Endodermal cell (in vitro differentiated cells): ENCODE measurements at places on chromosomes 6 and 20.

DNA sequence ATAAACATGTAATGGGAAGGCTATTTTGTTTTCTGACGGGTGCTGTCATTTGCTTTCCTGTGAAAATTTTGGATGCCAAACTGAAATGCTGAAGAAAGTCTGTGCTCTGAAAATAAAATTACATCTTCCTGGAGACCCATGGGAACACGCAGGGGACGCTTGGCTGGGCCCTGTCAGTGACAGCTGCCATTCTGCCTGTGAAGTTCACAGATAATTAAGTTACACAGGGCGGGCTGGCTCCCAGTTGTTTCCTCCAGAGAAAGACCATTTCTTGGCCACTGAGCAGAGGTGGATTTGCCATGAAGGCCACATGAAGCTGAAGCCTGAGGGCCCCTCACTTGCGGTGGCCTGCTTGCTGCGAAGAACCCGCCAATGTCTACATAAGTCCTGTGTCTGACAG, 93.5 kb downstream of the TMEM170B start:
- no peak for DNase-seq
- no peaks in the 10 kb centered on the region for H3K36me3 ChIP-seq
- no peak overlapping the region for H3K27ac ChIP-seq

DNA sequence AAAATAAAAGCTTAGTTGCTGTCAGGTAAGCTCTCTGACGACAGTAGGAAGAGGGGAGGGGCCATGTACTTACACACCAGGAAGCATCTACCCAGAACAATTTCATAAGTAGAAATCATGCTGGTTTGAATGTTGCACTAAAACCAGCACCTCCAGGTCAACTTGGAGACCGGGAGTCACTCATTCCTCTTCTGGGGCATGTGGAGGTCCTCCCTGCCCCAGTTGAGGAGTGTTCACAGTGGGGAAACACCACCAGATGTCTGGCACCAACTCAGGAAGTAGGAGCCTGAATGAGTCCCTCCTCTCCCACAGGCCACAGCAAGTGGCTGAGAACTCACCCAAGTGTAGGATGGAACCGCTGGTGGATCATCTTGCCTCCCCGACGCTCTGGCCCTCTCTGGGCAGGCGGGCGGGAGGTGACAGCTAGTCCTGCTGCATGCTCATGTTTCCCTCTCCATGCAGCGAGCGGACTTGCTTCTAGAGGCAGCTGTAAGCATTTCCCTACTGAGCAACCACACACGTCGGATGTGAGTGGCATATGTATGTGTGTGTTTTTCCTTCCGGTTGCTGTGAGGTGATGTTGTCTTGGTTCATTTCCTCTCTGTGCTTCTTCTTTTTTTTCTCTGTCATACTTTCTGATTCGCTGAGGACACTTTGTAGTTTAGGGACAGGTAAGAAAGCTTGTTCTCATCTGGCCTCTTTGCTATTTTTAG, 149.5 kb upstream of the NEDD9 start:
- no peaks in the 10 kb centered on the region for H3K36me3 ChIP-seq
- peaks cover 6% of the 10 kb centered on the region for H3K4me1 ChIP-seq
- no peaks in the 10 kb centered on the region for H3K27me3 ChIP-seq

DNA sequence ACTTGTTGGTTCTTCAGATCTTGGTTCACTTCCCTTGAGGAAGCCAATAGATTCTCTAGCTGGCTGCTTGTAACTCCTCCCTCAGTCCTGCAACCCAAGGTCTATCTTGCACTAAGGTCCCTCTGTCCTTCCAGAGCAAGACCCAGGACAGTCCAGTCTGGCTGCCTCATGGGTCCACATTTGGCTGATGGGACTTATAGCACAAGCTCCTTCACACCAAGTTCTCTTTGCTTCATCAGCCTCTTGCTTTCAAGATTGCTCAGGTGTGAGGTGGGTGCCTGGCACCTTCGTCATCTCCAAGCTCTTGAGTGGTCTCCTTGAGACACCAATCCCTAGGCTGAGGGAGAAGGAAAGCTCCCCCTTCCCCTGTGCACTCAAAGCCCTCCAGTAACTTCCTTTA, 28.3 kb downstream of the NSFL1C start:
- peaks cover 18% of the 10 kb centered on the region for H3K36me3 ChIP-seq
- H3K4me3 ChIP-seq, result no peak overlapping the region
- H3K27ac ChIP-seq, result no peak overlapping the region
- no peaks in the 10 kb centered on the region for H3K4me1 ChIP-seq

- no peak overlapping the region for H3K4me3 ChIP-seq
- no peak overlapping the region for H3K27ac ChIP-seq
- H3K27me3 ChIP-seq, result no peaks in the 10 kb centered on the region
- no peak for DNase-seq
These were observed 446.8 kb downstream of the PTPRT start for GRCh38 chr20:42742926-42743325.

- H3K4me1 ChIP-seq, result no peaks in the 10 kb centered on the region
- no peaks in the 10 kb centered on the region for H3K36me3 ChIP-seq
- no peaks in the 10 kb centered on the region for H3K27me3 ChIP-seq
- DNase-seq, result no peak
- H3K4me3 ChIP-seq, result no peak overlapping the region
- H3K27ac ChIP-seq, result no peak overlapping the region
These were observed 541.7 kb upstream of the FLRT3 start for GRCh38 chr20:14879020-14879697.

DNA sequence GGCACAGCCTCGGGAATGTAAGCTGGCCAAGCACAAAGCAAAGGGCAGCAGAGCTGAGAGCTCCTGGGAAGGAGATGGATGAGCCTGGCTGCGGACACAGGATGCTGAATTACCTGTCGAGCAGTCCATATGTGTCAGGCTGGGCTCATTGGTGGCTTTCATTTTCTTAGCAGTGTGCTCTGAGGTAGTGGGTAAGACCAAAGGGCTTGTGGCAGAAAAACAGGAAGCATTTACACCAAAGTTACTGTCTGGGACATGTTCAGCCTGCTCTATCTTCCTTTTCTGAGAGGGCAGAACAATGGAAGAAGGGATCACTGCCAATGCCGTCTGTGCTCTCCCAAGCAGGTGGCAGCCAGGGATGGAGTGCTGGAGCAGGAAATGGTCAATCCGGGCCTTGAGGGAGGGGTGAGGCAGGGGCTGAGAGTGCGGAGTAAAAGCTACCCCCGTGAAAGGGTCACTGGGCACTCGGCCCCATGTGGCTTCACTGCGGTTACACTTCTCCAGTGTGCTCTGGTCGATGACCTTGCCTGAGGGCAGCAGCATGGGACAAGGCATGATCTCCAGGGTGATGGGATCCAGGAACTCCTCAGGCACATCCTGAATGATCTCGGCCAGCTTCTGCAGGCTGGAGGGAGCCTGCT, 36.9 kb upstream of the AVP start:
- no peak overlapping the region for H3K4me3 ChIP-seq
- no peaks in the 10 kb centered on the region for H3K4me1 ChIP-seq
- H3K27ac ChIP-seq, result no peak overlapping the region
- peaks cover 37% of the 10 kb centered on the region for H3K36me3 ChIP-seq
- no peaks in the 10 kb centered on the region for H3K27me3 ChIP-seq

GRCh38 chr20:1905693-1906092, 10.5 kb downstream of the SIRPA start:
- no peak for DNase-seq
- H3K4me1 ChIP-seq, result peaks cover 2% of the 10 kb centered on the region
- H3K27ac ChIP-seq, result no peak overlapping the region

- H3K4me3 ChIP-seq, result no peak overlapping the region
- H3K36me3 ChIP-seq, result no peaks in the 10 kb centered on the region
- no peak for DNase-seq
- no peak overlapping the region for H3K27ac ChIP-seq
- H3K4me1 ChIP-seq, result no peaks in the 10 kb centered on the region
These were observed 29.4 kb downstream of the ABHD12 start for GRCh38 chr20:25361287-25361683.

GRCh38 chr20:43567477-43567876, 8.7 kb downstream of the SGK2 start:
- H3K27me3 ChIP-seq, result no peaks in the 10 kb centered on the region
- H3K36me3 ChIP-seq, result no peaks in the 10 kb centered on the region
- DNase-seq, result no peak
- H3K27ac ChIP-seq, result no peak overlapping the region
- H3K4me1 ChIP-seq, result no peaks in the 10 kb centered on the region

DNA sequence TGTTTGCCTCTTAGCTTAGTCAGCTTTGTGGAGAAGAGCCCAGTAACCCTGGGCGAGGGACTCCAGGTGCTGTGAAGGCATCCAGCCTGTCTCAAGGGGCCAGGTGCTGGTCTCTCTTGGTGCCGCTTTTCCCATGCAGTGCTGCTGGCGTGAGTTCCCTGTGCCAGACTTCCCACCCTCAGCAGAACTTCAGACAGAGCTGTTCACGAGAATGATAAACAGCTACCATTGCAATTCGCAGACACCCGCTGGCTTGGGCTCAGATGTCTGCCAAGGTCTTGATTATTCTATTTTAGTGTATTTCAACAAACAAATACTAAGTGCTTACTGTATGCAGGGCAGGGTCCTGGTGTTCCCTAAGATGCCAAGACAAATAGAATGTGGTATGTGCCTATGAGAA, 57.7 kb downstream of the RNF217 start:
- peak; percentile 71 for DNase-seq
- H3K4me3 ChIP-seq, result no peak overlapping the region
- H3K36me3 ChIP-seq, result no peaks in the 10 kb centered on the region
- no peak overlapping the region for H3K27ac ChIP-seq
- H3K4me1 ChIP-seq, result no peaks in the 10 kb centered on the region

DNA sequence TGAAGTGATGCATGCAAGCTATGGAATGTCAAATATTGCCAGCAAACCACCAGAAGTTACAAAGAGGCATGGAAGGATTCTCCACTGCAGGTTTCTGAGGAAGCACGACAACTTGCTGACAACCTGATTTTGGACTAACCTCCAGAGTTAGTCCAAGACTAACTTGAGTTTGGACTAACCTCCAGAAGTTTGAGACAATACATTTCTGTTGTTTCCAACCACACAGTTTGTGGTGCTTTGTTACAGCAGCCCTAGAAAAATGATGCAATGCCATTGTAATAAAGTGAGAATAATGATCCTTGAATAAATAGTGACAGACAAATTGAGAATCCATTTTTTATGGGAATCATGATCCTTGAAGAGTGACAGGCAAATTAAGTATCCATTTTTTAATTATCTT, 169.9 kb upstream of the HDDC2 start:
- no peak overlapping the region for H3K27ac ChIP-seq
- no peaks in the 10 kb centered on the region for H3K27me3 ChIP-seq
- DNase-seq, result no peak
- H3K4me1 ChIP-seq, result no peaks in the 10 kb centered on the region

- H3K4me3 ChIP-seq, result no peak overlapping the region
- H3K27ac ChIP-seq, result no peak overlapping the region
- no peaks in the 10 kb centered on the region for H3K4me1 ChIP-seq
- peaks cover under 1% of the 10 kb centered on the region for H3K27me3 ChIP-seq
- no peaks in the 10 kb centered on the region for H3K36me3 ChIP-seq
These were observed 149.3 kb upstream of the NT5E start for GRCh38 chr6:85300581-85300980.

DNA sequence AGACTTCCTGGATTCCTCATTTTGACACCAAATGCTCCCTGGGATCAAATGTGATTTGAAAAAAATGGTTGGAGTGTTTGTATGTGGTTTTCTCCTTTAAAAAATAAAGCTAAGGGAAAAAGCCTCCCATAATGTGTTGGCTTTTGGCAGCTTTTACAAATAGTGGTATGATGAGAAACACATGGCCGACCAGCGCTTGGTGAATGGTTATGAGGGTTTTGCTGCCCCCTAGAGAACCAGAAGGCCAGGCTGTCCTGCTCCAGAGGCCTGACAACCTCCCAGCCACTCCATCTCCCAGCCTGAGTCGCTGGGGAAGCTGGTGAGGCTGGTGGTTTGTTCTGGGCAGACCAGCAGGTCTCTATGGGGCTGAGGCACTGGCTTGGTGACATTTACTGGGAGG, 69.3 kb downstream of the CLIC5 start:
- H3K4me1 ChIP-seq, result no peaks in the 10 kb centered on the region
- H3K27ac ChIP-seq, result no peak overlapping the region
- no peaks in the 10 kb centered on the region for H3K36me3 ChIP-seq
- no peak overlapping the region for H3K4me3 ChIP-seq

DNA sequence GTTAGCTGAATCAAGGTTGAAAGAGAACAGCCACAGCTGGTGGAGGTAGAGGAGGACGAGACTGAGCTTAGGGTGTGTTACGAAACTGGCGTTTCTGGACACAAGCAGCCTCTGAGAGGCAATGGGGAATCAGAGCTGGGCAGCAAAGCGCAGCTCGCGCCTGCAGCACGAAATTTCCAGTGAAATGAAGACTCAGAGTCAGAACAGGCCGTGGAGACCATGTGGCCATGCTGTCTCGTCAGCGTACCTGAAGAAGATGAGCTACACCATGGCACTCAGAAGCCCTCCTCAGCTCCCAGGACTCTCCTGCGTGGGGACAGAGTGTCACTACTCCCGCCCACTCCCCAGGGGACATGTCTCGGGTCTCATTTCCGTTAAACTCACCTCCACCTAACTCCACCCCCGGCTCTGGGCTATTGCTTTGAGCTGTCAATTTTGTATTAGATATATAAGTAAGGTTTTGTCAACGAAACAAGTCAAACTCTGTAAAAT, 256.9 kb downstream of the ERMARD start:
- H3K4me1 ChIP-seq, result peaks cover 12% of the 10 kb centered on the region
- no peaks in the 10 kb centered on the region for H3K27me3 ChIP-seq
- no peak for DNase-seq
- H3K4me3 ChIP-seq, result no peak overlapping the region
- H3K27ac ChIP-seq, result peak overlapping the region; percentile 85
- H3K36me3 ChIP-seq, result no peaks in the 10 kb centered on the region

DNA sequence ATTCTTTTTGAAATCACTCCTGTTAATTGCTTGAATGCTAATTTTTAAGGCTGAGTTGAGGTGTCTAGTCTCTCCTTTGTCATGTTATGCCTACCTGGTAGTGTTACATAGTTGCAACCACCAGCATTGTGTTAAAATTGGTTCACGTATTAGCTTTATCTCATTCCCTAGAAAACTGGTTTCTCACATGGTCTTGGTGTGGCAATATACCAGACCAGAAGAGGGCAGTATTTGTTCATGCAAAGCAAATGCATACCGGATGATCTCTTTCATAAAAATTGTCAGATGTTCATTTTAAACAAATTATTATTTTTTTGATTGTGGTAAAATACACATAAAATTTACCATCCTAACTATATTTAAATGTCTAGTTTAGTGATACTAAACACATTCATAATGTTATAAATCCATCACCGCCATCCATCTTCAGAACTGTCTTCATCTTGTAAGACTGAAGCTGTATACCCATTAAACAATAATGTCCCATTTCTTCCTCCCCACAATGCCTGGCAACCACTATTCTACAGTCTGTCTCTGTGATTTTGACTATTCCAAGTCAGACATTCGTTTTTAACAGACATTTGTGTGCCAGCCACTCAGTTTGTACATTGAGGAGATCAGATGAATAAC, 92.8 kb downstream of the ATRN start:
- H3K36me3 ChIP-seq, result peaks cover 10% of the 10 kb centered on the region
- no peaks in the 10 kb centered on the region for H3K27me3 ChIP-seq
- no peak overlapping the region for H3K27ac ChIP-seq
- no peak overlapping the region for H3K4me3 ChIP-seq
- H3K4me1 ChIP-seq, result no peaks in the 10 kb centered on the region
- DNase-seq, result peak; percentile 53

- H3K36me3 ChIP-seq, result no peaks in the 10 kb centered on the region
- H3K4me3 ChIP-seq, result no peak overlapping the region
- no peaks in the 10 kb centered on the region for H3K4me1 ChIP-seq
- no peaks in the 10 kb centered on the region for H3K27me3 ChIP-seq
- no peak for DNase-seq
- H3K27ac ChIP-seq, result no peak overlapping the region
These were observed 25.3 kb upstream of the CTAGE9 start for GRCh38 chr6:131736003-131736596.
